ENCODE measurements at places on chromosomes 3 and 15. TPM values are rescaled to one million over a fixed set of nuclear protein-coding genes. Genes with fewer than 3 reads are reported as not detected.

DNA sequence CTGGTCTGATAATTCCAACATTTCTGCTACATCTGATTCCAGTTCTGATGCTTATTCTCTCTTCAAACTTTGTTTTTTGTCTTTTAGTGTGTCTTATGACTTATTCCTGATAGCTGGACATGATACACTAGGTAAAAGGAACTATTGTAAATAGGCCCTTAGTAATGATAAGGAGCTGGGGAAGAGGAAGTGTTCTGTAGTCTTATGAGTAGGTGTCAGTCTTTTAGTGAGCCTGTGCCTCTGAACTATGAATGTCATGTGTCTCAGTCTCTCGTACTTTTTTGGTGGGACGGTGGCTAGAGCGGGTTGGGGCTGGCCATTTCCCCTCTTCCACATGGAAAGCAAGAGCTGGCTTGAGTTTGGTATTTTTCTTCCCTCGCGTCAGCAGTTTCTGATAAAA lies 41.2 kb downstream of the PCCB start:
- DNase-seq = no peak

DNA sequence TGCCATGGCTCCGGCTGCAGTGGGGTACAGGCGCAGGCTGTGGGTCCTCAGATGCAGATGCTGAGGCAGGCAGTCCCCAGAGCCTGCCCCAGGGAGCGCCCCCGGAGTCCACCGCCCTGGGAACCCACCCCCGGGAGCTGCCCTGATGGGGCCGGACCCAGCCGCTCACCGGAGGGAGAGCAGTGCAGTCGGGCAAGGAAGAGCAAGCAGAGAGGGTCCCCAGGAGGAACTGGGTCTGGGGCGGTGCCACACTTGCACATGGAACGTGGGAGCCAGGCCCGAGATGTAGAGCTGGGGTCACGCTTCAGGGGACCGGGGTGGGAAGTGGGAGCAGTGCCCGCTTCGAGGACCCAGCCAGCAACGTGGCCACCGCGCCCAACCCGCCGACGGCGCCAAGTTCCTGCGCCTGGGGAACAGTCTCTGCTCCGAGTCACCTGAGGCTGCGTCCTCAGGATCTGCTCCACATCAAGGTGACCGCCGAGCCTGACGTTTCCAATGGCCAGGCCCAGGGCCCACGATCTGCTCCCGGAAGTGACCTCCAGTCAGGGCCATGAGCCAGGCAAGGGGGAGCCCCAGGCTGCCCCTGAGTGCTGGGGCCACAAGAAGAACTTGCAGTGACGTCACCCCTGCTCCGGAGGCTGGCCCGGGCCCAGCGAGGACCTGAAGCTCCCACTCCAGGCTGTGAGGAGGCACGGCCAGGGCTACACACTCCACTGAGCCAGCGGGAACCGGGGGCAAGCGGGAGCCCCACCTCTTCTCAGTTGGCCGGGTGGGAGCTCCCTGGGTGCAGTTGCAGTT lies 27.0 kb upstream of the TFG start:
- DNase-seq = no peak

ANKUB1 gene
- polyA plus RNA-seq = not detected

GRCh38 chr15:99123713-99124451 lies 19.0 kb downstream of the SYNM start:
- peak; percentile 83 for DNase-seq

DNA sequence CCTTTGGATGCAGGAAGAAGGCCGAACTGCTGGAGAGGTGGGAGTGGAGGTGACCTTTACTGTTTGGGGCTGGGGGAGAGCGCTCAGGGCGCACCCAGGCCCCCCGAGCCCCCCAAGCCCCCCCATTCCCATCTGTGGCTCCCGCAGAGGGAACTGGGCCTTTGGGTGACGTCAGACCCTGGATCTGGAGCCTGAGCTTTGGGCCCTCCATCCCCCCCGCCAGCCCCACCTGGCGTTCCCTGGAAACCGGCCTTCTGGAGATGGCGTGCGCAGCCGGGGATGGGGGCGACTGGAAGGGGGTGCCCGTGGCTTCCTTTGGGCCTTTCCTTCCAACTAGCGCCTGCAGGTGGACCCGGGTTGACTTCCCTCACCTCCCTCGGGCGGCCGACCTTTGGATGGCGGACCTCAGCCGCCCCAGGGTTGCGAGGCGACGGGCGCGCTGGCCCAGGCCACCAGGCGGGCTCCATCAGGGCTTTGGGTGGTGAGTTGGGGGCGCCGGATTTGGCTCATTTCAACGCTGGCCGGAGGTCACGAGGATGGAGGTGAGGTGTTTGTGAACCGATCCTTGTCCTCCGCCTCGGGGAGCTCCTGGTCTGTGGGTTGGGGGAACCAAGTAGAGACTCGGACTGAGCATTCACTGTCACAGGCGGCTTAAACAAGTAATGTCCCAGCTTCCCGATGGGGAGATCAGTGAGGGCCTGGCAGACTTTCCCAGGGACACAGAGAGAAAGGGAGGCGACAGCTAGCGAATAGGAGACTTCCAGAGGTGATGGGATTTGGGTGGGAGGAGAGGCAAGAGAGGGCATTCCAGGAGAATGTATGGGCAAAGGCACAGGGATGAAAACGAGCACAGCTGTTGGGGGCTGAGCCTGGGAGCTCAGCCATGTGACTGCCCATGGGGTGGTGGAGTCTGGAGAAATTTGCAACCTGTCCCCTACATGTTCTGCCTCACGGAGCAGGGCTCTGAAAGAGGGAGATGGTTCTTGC lies 709 bp downstream of the SCAMP5 start:
- DNase-seq = no peak
